ENCODE measurements at places on chromosomes 5 and 9.

DNA sequence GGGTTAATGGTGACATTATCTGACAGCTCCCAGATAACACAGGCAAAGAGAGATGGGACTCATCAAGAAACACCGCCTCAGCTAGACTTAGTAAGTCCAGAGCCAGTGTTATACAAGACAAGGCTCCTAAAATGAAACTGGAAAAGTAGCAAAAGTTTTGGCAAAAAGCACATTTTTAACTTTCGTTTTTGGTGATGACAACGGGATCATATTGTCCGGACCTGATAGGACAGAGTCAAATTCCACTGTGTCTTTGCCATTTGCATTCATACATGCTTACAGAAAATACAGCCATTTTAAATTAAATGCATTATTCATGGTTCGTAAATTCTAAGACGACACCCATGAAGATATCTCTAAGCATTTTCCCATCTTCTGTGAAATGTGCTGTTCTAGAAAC, 152.1 kb downstream of the CRB2 start:
- no peak for ATAC-seq

GRCh38 chr9:37151812-37152211, 31.4 kb downstream of the ZCCHC7 start:
- no peak for ATAC-seq

DNA sequence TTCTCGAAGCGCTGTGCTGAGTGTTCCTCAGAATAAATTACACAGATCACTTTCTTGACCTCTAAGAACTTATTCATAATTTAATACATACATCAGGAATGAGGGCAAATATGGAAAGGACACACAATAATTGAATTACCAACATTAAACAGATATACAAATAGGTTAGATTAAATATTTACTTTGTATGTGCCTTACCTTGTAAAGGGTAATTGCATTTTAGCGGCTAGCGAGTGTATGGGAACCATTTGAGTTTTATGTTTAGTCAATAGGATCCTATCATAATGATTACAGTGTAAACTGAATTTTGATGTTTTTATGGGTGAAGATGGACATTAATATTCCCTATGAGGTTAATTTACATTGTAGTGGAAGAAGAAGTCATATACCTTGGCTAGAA, 1187.1 kb upstream of the WWC1 start:
- ATAC-seq: no peak

- ATAC-seq: no peak
Measured at GRCh38 chr5:106241409-106241808, 1429.3 kb downstream of the EFNA5 start.

DNA sequence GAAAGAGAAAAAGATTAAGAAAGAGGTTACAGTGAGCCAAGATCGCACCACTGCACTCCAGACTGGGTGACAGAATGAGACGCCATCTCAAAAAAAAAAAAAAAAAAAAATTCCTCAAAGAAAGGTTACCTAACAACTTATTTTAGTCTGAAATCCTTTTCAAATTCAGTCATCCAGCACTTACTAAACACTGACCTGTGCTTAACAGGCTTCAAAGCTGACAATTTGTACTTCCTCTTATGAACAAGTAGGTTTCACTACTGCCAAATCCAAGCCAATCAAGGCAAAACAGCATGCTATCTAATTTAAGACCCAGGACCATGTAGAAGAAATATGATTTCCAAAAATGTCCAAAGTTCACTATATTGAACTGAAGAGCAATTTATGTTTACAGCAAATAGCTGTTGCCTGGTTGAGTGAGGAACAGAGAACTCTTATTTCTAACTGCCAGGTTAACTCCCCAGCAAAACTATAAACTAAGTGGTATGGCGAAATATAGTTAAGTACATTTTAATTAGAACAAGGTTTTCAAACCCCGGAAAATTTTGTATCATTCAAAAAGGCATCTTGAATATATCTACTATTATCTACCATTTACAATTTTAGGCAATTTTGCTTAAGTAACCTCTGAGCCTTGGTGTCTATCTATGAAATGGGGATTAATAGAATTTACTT, 13.4 kb downstream of the PWWP2A start:
- peak; percentile 71 for ATAC-seq

Data from esophagus mucosa (tissue), 1 donor.